GM23338 (cell line): ENCODE measurements at places on chromosomes 16 and 17. TPM values are rescaled to one million over a fixed set of nuclear protein-coding genes. Genes with fewer than 3 reads are reported as not detected.

GRCh38 chr17:46141645-46142044, 51.6 kb downstream of the KANSL1 start:
- no peaks in the 10 kb centered on the region for H3K36me3 ChIP-seq
- H3K27me3 ChIP-seq, result no peaks in the 10 kb centered on the region
- H3K4me3 ChIP-seq, result no peak overlapping the region
- no peak for DNase-seq

- no peak for DNase-seq
- peaks cover 19% of the 10 kb centered on the region for H3K4me1 ChIP-seq
These were observed 109.8 kb downstream of the ZFHX3 start for GRCh38 chr16:72937916-72938794.

GRCh38 chr16:81279392-81279791, 35.4 kb upstream of the GAN start:
- no peak for DNase-seq
- H3K4me3 ChIP-seq, result no peak overlapping the region
- H3K4me1 ChIP-seq, result no peaks in the 10 kb centered on the region
- no peaks in the 10 kb centered on the region for H3K27me3 ChIP-seq

DNA sequence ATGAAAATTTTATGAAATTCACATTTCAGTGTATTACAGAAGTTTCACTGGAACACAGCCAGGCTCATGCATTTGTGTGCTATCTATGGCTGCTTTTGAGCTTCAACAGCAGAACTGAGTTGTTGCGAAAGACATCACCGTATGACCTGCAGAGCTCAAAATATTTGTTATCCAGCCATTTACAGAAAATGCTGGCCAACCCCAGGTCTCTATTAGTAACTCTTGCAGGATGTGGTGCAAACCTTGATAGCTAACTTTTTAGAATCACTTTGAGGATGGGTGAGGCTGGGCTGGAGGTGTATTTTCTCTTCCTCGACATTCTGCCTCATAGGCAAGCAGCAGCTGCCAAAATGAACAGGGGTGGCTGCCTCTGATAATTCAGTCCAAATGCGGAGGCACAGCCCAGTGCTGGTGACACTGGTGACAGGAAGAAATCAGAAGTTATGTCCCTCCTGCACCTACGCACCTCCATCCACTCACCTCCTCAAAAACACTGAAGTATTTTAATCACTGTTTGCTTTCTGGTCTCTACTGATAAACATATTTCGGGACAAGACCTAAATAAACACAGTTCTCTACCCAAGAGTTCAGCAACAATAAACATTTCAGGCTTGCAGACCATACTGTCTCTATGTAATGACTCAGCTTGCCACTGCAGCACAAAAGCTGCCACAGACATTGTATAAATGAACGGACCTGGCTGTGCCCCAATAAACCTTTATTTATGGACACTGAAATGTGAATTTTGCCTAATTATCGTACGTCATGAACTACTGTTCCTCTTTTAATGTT, 28.5 kb downstream of the ARHGAP17 start:
- H3K4me3 ChIP-seq, result no peak overlapping the region
- H3K27ac ChIP-seq, result peak overlapping the region; percentile 55; the same call in 1 of the 2 replicates
- H3K4me1 ChIP-seq, result peaks cover 6% of the 10 kb centered on the region; the same call in 1 of the 2 replicates
- H3K27me3 ChIP-seq, result no peaks in the 10 kb centered on the region
- DNase-seq, result no peak

DNA sequence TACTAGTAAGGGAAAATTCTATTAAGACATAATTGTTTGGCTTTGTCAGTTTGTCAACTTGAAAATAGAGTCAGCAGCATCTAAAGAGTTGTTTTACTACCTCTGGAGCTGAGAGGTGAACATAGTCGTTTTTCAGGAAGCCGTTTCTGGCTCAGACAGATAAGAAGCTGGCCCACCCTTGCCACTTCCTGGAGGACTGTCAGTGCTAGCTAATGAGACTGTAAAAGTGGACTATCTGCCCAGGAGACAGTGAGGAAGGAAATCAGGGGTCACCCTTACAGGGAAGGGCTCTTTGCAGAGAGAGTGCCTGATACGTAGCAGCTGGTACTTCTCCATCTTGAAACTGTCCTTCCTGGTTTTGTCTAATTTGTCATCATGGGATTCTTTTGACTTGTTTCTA, 328.7 kb downstream of the WWOX start:
- DNase-seq, result no peak
- H3K36me3 ChIP-seq, result no peaks in the 10 kb centered on the region
- no peaks in the 10 kb centered on the region for H3K4me1 ChIP-seq
- no peak overlapping the region for H3K4me3 ChIP-seq

DNA sequence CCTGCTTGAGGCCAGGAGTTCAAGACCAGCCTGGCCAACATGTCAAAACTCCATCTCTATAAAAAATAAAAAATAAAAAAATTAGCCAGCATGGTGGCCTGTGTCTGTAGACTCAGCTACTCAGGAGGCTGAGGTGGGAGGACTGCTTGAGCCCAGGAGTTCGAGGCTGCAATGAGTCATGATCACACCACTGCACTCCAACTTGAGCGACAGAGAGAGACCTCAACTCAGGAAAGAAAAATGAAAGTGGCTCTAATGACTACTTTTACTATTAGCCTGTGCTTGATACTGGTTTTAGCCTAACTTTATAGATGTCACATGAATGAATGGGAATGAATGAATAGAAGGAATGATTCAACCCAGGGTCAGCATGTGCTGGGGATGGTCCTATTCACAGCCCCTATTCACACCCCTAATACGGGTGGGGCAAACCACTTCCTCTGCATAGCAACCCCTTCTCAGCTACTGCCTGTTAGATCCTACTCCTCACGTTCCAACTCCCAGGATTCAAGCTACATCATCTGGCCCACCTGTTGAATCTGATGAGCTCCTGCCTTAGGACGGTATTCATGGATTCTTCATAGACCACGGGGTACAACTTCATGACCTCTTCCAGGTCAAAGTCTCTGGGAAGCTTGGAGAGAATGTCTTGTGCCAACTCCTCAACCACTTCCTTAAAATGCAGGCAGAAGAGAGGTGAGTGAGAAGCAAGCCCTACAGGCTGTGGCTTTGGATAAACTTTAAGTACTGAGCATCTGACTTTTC, 40.5 kb downstream of the LYRM1 start:
- no peak overlapping the region for H3K4me3 ChIP-seq
- no peaks in the 10 kb centered on the region for H3K27me3 ChIP-seq

DNA sequence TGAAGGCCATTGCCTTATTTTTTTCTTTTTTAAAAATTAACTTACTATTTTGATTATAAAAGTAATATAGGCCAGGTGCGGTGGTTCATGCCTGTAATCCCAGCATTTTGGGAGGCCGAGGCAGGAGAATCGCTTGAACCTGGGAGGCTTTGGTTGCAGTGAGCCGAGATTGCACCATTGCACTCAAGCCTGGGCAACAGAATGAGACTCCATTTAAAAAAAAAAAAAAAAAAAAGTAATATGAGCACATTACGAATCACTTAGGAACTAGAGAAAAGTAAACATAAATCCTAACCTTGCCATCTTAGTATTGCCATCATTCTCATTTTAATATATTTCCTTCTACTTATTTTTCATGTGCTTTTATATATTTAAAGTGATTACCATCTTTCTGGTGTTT, 12.9 kb upstream of the TACO1 start:
- DNase-seq, result no peak
- H3K36me3 ChIP-seq, result peaks cover 24% of the 10 kb centered on the region
- no peaks in the 10 kb centered on the region for H3K27me3 ChIP-seq
- H3K4me3 ChIP-seq, result no peak overlapping the region

DNA sequence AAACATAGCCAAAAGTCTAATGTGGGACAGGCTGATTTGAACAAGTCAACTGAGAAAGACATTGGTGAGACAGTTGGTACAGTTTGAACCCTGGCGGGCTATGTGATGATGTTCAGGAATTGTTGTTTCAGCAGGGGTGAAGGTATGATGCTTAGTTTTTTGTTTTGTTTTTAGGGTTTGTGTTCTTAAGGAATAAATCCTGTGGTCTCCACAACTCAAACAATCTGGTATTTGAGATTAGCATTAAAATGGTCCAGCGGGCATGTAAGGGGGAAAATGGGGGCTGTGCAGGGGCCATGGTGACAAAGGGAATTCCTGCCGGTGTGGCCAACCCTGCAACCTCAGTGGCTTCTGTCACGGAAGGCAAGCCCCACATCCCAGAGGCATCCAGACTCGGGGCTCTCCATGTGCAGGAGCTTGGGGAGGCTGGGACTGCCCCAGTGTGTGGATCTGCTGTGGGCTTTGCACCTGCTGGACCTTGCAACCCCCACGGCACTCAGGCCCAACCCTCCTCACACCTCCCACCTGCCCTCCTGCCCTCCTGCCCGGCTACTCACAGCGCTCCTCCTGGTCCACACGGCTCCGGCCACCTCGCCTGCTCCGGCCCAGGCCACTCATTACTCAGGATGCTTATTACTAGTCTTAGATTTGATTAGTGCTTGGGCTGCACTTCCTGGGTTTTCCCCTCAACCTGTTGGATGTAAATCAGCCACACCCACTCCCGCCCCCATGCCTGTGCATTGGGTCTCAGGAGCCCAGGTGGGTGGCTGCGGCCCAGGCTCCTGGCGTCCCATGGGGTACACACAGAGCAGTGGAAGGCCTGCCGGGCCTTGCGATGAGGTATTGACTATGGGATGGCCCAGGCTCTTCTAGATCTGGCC, at the start of gene TNFRSF13B:
Gene TNFRSF13B, minus strand, starts transcription at position 661 of the 881 bp plus-strand sequence. Its CDS starts 43 bp downstream, at position 618.
- H3K4me3 ChIP-seq, result no peak within 1 kb of the TSS
- no peaks in the 10 kb centered on the region for H3K36me3 ChIP-seq
- no peaks in the 10 kb centered on the region for H3K27me3 ChIP-seq

DNA sequence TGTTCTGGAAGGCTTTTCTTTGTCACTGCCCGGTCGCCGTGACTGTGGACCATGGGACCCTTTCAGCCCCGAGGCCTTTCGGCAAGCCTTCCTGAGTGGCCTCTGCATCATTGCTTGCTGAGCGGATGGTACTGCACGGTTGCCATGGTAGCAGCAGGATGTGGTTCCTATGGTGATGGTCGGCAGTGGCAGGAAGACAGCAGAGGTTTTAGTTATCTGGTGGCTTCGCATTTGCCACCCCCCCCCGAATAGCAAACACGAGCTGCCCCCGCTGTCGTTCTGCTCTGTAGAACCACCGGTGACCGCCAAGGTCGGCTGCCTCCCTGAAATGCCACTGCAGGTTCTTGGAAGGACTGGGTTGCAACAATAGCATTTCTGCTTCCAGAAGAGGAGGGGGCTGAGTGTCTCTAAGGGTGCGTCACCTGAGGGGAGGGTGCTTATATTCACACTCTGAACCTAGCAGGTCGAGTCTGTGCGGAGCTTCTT, 76.6 kb downstream of the CMIP start:
- no peak overlapping the region for H3K4me3 ChIP-seq
- H3K4me1 ChIP-seq, result peaks cover 8% of the 10 kb centered on the region; the same call in 1 of the 2 replicates
- DNase-seq, result no peak
- H3K27ac ChIP-seq, result no peak overlapping the region
- H3K27me3 ChIP-seq, result no peaks in the 10 kb centered on the region

- H3K4me3 ChIP-seq, result no peak overlapping the region
- no peaks in the 10 kb centered on the region for H3K27me3 ChIP-seq
- H3K4me1 ChIP-seq, result peaks cover 4% of the 10 kb centered on the region
These were observed 46.2 kb downstream of the MEOX1 start for GRCh38 chr17:43615330-43616028.

- no peaks in the 10 kb centered on the region for H3K4me1 ChIP-seq
- no peak overlapping the region for H3K4me3 ChIP-seq
- H3K27ac ChIP-seq, result no peak overlapping the region
- H3K27me3 ChIP-seq, result no peaks in the 10 kb centered on the region
- H3K36me3 ChIP-seq, result no peaks in the 10 kb centered on the region
- DNase-seq, result peak; percentile 91
These were observed 19.9 kb downstream of the CLEC16A start for GRCh38 chr16:10964039-10964890.

DNA sequence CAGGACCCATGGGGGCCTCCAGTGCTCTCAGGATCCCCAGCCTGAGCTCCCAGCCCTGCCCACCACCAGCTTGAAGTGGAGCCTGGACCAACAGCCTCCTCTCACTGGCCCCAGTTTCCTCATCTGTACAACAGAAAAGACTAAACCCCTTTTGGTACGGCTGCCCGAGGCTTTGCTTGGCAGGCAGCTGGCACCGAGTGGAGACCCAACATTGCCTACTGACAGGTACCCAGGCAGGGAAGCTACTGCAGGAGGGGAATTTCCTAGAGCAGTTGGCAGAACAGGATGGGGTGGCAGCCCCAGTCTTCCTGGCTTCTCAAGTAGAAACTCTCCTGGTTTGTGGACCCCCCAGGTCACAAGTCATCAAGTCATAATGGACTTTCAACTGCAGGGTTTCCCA, 14.2 kb downstream of the SREBF1 start:
- H3K4me3 ChIP-seq, result peak overlapping the region; percentile 55
- 0 out of 2 replicates have a peak, but pooled peaks cover 5% of the 10 kb centered on the region for H3K36me3 ChIP-seq
- no peaks in the 10 kb centered on the region for H3K27me3 ChIP-seq
- no peak for DNase-seq
- H3K27ac ChIP-seq, result no peak overlapping the region
- H3K4me1 ChIP-seq, result peaks cover 49% of the 10 kb centered on the region

- no peak for DNase-seq
- H3K27me3 ChIP-seq, result no peaks in the 10 kb centered on the region
- no peak overlapping the region for H3K27ac ChIP-seq
- no peak overlapping the region for H3K4me3 ChIP-seq
These were observed 8.1 kb upstream of the PMP22 start for GRCh38 chr17:15273141-15273793.

- H3K4me1 ChIP-seq, result no peaks in the 10 kb centered on the region
- H3K36me3 ChIP-seq, result no peaks in the 10 kb centered on the region
- H3K27ac ChIP-seq, result no peak overlapping the region
- no peaks in the 10 kb centered on the region for H3K27me3 ChIP-seq
- H3K4me3 ChIP-seq, result no peak overlapping the region
These were observed 9.5 kb upstream of the TCF25 start for GRCh38 chr16:89863741-89864526.

DNA sequence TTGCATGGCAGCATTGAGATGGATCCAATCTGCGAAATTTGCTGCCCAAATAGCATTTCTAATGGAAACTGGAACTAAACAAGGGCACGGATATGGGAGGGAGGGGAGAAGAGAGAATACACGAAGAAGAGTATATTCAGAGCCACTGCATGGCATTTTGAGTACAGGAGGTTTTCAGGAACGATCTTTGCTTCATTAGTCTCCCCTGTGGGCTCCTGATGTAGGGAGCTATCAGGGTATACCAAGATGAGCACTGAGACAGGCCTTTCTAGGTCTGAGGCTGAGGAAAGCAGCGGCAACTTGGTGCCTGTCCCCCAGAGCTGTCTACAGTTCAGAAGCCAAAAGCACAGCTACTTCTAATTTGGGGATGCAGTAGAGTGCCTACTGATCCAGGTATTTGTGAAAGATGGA, 257.7 kb upstream of the PMFBP1 start:
- H3K36me3 ChIP-seq, result no peaks in the 10 kb centered on the region; the same call in 1 of the 2 replicates
- H3K4me1 ChIP-seq, result peaks cover 7% of the 10 kb centered on the region; the same call in 1 of the 2 replicates
- no peak overlapping the region for H3K27ac ChIP-seq
- no peak for DNase-seq

GRCh38 chr17:76500747-76501017, 541 bp downstream of the RHBDF2 start:
- H3K4me3 ChIP-seq, result peak overlapping the region; percentile 87
- H3K27ac ChIP-seq, result no peak overlapping the region
- H3K4me1 ChIP-seq, result peaks cover 25% of the 10 kb centered on the region; the same call in 1 of the 2 replicates

HSPB9 gene
- polyA plus RNA-seq, result 0.26 and 0.31 TPM in 2 replicates

TMC7 gene
- polyA plus RNA-seq, result 0.75 and 1.7 TPM in 2 replicates

PTRH2 gene
- 70.7 and 85.2 TPM in 2 replicates for polyA plus RNA-seq

LDAF1 gene
- 20.5 and 23.6 TPM in 2 replicates for polyA plus RNA-seq

RHBDL3 gene
- 2.0 and 2.3 TPM in 2 replicates for polyA plus RNA-seq

KREMEN2 gene
- polyA plus RNA-seq, result 4.7 and 4.9 TPM in 2 replicates

DNAH17 gene
- 2.0 and 2.2 TPM in 2 replicates for polyA plus RNA-seq

RARA gene
- 7.4 and 8.7 TPM in 2 replicates for polyA plus RNA-seq

FOXO3B gene
- polyA plus RNA-seq, result 2.3 and 2.7 TPM in 2 replicates

TMEM114 gene
- polyA plus RNA-seq, result 0.47 and 0.77 TPM in 2 replicates

GJC1 gene
- 32.0 and 34.7 TPM in 2 replicates for polyA plus RNA-seq

IL34 gene
- polyA plus RNA-seq, result 3.1 and 4.3 TPM in 2 replicates

KRT12 gene
- not detected in 2 replicates for polyA plus RNA-seq
